ENCODE measurements at places on chromosomes 7 and 10.
A peak's percentile ranks its signal among the peaks of the same experiment; 100 is the strongest.

DNA sequence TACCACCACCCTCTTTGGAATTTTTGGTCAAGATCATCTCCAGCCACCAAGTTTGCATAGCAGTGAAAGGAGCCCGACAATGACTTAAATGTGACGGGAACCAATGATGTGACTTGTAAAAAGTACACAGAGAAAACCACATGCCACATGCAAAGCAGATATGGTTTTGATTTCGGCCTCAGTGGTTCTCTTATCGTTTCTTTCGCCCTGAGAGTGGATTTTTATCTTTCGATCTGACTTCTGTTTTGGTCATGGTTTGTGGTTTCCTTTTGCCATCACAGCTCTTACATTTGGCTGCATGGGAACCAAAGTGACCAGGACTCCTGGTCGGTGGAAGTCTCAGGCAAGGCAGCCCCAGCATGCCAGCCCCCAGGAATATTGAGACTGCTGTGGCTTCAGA lies 31.5 kb downstream of the TCF7L2 start:
- DNase-seq = peak; percentile 39

- no peak for DNase-seq
Observed at GRCh38 chr7:50267525-50268041, 36.9 kb upstream of the IKZF1 start.

GRCh38 chr7:102913826-102914225 lies 1.0 kb downstream of the LRRC17 start:
- DNase-seq = no peak

DNA sequence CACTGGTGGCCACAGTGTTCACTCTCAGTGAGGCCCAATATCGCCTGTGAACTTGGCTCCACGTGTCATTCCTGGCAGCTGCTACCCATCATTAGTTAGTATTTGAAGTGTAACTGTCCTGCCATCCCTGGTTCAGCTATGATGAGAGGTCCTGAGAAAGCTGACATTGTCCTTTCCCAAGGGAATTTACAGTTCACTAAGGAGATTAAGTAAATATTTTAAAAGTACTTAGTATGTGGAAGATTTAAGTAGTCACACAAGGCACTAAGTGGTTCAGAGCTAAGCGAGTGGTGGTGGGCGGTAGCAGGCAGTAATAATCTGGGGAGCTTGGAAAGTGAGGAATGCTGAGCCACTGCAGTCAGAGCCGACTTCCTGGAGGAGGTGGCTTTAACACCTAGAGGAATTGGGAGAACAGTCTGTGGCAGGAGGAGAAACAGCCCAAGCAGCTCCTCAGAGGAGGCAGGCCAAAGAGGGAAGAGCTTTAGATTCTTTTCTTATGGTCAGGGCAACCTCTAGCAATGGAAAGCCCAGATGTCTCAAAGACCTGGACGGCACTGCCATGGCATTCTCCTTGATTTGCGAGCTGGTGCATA lies 519.7 kb downstream of the LRMDA start:
- no peak for DNase-seq

- DNase-seq = no peak
Observed at GRCh38 chr7:37552030-37552429, 103.4 kb upstream of the ELMO1 start.

- DNase-seq = no peak
Observed at GRCh38 chr7:128080169-128080568, 48.9 kb upstream of the LRRC4 start.

DNA sequence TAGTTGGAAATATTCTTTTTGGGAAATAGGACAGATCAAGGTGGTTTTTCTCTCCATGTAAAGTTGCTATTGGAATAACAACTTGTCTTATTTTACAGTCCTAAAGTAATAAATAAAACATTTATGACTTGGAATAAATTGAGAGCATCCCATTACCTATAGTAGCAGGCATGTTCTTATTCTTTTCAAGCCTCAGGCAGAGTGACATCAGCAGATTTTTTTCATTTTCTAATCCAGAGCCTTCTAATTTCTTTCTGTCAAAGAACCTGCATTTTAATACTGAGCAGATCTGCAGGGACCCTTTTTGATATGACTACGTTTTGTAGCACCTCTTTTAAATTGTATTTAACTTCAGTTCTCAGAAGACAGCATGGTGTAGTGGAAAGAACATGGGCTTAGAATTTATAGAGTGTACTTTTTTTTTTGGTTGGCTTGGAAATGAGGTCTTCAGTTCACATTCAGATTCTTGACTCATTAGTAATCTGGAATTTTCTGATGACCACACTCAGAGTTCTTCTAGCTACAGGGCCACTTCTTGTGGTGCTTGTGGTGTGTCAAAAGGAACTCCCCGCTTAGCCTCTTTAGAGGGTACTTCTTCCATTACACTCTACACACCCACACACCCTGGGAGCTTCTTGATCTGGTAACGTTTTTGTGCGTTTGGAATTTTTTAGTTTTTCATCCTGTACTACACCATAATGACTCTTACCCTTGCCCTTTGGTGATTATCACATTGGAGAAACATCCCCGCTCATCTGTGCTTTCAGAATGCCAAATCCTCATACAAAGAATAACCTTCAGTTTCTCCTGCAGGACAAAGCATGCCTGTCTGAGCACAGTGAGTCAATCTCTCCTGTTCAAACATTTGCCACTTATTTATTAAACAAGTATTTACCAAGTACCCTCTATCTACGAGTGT lies 34.6 kb downstream of the AGK start:
- DNase-seq = no peak

DNA sequence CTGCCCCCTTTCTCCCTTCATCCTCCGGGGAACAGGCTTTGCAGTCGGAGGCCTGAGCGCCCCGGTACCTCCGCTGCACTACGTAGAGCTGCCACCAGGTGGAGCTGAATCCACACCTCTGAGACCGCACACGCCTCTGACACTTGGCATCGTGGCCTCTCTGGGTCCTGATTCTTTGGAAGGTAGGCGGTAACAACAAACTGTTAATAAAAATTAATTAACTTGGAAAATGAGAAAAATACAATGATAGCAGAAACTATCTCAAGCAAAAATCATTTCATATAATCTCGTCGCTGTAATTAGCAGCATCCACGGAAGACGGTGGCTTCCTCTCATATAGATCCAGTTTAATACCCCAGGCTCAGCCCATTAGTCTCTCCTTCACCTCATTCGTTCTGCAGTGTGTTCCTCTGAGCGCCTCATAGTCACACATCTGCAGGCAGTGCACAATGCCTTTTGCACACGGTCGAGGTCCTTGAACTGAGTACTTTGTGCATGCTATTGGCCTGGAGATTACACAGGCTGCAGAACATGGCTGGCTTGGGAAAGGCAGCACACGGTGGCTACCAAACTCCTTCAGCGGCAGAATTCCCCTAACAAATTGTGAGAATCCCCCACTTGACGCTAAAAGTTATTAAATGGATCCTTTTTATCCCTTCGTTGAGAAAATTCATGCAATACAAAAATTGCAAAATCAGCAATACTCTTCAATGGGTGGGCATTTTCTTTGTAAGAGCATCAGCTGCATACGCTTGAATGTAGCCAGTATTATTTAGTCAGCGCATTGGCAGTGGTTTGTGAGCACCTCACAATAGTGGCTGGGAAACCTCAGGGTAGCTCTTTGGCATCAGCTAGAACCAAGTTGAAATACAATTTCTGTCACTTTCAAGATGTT lies 18.7 kb downstream of the OR9A2 start:
- peak; percentile 75 for DNase-seq

DNA sequence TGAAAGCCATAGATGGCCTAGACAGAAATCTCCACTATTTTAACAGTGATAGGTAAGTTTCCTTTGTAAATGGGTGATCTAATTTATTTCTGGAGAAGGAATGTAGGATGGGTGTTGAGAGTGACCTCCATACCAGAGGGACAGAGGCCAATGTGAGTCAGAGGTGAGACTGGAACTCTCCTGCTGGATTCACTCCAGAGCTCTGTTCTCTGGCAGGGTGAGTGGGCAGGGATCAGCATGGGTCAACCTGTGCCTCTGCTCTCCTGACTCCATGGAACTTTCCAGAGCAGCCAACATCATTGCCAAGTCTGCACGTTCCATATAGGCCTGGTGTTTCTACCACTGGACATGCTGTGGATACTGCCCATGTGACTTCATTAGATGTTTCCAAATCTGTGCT lies 11.4 kb downstream of the AKR1C3 start:
- DNase-seq = no peak

GRCh38 chr10:126907423-126907970 lies 2.3 kb downstream of the DOCK1 start:
- DNase-seq = no peak

DNA sequence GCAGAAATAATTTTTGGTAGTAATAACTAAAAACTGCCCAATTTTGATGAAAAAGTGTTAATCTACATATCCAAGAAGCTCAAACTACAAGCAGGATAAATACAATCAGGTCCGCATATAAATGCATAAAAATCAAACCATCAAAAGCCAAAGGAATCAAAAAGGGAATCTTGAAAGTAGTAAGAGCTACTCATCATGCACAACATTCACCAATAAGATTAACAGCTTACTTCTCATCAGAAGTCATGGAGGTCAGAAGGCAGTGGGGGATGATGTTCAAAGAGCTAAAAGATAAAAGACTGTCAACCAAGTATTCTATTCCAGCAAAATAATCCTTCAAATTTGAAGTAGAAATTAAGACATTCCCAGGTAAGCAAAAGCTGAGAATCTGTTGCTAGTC lies 76.4 kb downstream of the CRPPA start:
- DNase-seq = peak; percentile 4

DNA sequence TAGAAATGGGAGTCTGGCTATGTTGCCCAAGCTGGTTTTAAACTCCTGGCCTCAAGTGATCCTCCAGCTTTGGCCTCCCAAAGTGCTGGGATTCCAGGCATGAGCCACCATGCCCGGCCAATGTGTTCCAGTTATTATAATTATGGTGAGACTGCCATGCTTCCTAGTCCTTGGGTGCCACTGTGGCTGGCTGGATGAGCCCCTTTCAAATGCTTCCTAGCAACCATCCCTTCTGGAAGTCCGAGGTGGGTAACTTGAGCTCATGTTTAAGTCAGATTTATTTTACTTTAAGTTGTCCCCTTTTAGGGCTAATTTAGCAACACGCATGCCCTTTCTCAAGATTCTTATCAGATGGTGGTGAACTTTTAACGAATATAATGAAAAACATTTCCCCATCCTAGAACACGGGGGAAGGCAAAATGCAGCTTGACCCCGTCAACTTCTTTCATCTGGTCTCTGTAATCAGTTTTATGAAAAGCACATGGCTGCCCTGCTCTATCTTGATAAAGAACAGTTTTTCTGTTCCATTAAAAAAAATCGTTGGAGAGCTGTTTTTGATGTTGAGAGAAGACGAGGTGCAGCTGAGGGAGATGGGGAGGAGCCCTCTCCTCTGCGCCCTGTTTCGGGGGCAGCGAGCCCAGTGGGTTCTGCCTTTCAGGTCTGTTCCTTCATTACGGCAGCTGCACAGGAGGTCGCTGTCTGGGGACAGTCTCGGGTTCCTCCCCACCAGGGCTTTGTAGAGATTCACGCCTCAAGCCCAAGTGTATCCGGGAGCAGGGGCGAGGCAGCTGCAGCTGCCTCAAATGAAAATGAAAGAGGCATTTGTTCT lies 61.0 kb upstream of the MKI67 start:
- no peak for DNase-seq

DNA sequence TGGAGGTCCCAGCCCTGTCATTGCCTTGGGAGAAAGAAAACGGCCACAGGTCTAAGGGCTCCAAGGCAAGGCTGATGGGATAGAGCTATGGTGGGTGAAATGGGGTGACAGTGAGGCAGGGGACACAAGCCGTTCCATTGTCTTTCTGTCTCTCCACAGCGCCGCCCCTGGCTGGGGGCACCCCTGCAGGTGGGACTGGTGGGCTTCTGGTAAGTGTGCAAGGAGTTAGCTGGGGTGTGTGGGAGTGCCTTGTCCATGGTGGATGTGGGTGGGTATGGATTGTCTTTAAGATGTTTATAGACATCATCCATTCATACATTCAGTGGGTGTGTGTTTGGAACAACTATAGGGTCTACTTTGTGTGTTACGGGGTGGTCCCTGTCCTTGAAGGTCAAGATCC lies 7.5 kb downstream of the SFXN3 start:
- no peak for DNase-seq

- DNase-seq = no peak
Observed at GRCh38 chr10:7957591-7957990, 96.9 kb upstream of the GATA3 start.

DNA sequence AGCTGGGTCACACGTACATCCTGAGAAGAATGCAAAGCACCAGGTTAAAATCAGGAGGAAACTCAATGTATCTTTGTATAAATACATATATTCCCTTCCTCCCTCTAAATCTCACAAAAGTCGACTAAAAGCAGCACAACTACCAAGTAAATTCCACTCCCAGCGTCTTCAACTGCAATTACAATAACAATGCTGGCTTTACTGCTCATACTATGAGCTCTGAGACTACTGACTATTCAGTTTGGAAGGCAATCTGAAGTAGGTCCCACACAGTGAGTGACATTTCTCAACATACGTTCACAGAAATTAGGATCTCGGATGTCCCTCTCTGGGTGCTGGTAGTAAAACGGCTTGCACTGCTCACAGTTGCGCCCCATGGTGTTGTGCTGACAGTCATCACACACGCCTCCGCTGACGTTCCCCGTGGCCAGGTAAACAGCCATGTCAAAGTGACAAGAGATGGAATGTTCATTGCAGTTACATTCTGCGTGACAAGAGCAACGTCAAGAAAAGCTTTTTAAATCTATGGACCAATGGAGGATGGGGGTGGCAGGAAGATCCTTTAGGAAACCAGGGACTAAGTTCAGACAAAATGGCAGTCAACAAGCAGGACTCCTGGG lies 27.5 kb downstream of the LAMB1 start:
- DNase-seq = no peak

DNA sequence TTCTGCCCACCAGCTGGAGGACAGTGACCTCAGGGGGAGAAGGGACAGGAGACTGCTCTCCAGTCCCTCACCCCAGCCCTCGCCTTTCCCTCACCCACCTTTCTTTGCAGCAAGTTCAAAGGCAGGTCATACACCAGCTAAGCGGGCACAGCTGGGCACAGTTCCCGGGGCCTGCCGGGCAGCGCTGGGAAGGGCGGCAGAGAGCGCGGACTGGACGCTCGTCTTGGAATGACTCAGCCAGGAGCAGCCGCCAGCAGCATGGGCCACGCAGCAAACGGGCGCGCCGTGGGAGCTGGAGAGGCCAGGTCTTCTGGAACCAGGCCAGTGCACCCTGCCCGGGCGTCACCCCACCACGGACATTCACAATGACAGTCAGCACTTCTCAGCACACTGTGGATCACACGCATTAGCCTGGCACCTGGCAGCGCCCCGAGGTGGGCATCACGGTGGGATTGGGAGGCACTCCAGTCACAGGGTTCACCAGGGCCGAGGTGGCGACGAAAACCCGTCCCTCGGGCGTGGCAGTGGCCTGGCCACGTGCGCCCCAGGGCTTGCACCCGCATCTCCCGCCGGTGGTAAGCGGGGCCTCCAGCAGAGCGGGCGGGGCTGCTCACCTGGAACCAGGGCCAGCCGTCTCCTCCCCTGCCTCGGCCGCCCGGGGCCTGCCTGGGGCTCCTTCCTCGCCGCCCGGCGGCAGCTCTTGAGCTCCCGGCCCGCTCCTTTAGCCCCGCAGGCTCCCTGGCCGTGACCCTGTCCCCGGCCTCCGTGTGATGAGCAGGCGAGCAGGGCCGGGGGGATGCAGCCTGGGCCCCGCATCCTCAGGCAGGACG lies 29.0 kb upstream of the WDFY4 start:
- no peak for DNase-seq

GRCh38 chr7:25408876-25409275 lies 180.6 kb upstream of the NPVF start:
- DNase-seq = no peak

GRCh38 chr7:149625947-149626392 lies 128.4 kb upstream of the ZNF746 start:
- no peak for DNase-seq

- no peak for DNase-seq
Observed at GRCh38 chr7:15832996-15833395, 146.5 kb upstream of the MEOX2 start.

GRCh38 chr7:85067371-85067770 lies 119.5 kb downstream of the SEMA3D start:
- DNase-seq = no peak
